Stimulated activated CD4-positive, alpha-beta T cell treated with anti-CD3 and anti-CD28 coated beads, TNF-alpha, amount 100 ng/mL, for 48 hours (primary cell): ENCODE measurements at places on chromosomes 11 and 22.

GRCh38 chr11:13276454-13276831 is 1.1 kb upstream of the BMAL1 start:
- no peak for DNase-seq

DNA sequence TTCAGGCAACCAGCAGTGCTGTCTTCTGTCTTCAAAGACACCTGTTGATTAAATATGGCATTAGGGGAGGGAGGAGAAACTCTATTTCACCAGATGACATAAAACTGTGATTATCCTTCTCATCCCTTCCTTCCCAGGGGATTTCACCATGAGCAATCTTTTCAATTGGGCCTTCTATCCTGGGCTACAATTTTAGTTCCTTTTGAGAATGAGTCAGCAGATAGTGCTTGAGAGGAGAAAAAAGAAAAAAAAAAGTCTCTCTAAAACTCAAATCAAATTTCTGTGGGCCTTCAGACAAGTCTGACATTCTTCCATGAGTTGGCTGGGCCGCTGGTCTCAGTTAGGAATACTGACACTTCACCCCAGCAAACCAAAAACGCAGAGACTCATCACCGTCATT is 7.2 kb downstream of the FLI1 start:
- DNase-seq = no peak

DNA sequence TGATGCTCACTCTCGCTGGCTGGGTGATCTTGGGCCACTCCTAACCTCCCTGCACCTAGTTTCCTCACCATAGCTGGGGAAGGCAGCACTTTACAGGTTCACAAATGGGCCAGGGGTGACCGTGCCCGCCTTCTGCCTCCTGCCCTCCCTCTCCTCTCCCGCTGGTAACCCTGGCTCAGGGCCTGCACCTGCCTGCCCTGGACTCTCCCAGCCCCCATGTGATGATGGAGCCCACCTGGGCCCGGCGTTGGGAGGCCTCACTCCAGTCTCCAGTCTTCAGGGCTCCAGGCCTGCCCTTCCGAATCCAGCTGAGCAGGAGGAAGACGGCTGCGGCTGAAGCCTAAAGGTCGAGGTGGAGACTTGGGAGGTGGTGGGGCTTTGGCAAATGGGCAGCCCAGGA is 152.9 kb downstream of the CACNA1I start:
- no peak for DNase-seq

- no peak for DNase-seq
Measured at GRCh38 chr22:24474221-24474620, 20.9 kb upstream of the UPB1 start.

- DNase-seq = no peak
Measured at GRCh38 chr11:123494195-123495050, 64.4 kb downstream of the GRAMD1B start.
